ENCODE measurements at places on chromosomes 2 and 18.

- DNase-seq = no peak
Observed at GRCh38 chr2:55223958-55224760, 7.9 kb downstream of the CLHC1 start.

- DNase-seq = no peak
Observed at GRCh38 chr2:65159906-65160305, 30.0 kb upstream of the RAB1A start.

DNA sequence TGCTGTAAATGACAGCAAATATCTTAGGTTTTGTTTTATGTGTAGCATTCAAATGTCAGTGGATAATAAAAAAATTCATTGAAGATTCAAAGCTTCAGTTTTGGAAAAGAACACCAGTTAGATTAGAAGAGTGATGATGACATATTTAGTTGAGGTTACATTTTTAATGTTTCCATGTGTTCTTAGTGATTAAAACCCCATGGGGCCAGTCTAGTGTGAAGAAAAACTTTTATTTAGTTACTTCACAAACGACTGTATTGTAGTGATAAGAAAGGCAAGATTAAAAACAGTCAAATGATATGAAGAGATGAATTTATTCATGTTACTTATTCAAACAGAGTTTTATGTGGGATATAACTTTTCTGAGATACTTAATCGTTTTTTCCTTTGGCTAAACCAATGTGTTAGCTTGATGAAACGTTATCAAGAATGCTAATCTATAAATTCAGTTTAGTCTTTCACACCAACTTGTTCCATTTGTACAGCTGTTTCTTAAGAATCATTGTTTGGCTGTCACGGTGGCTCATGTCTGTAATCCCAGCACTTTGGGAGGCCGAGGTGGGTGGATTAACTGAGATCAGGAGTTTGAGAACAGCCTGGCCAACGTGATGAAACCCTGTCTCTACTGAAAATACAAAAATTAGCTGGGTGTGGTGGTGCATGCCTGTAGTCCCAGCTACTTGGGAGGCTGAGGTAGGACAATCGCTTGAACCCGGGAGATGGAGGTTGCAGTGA is 11.6 kb downstream of the BMPR2 start:
- no peak for DNase-seq

DNA sequence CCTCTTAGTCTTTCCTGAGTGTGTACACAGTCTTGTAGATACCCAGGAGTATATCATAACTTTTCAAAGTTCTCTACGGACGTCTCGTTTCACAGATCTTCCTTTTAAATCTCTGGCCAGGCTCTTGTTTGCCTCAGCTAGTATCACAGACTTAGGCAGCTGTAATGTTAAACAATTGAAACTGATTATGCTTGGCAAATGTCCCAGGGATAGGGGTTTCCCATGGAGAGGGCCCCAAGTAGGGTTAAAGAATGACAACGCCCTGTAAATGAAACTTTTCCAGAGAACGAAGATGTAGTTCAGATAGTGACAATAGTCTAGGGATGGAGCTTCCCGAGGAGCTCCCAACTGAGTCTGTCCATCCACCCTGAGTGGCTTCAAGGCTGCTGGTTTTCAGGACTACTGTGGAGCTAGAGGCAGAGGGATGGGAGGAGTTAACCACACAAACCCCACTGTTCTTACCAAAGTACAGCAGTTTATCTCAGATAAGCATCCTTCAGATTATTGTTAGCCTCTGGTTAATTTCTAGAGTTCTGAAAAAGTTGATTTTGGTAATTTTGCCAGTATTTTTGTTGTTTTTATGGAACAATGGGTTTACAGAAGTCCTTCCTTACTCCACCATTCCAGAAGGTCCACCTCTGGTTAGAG is 9.1 kb downstream of the NEURL3 start:
- no peak for DNase-seq

DNA sequence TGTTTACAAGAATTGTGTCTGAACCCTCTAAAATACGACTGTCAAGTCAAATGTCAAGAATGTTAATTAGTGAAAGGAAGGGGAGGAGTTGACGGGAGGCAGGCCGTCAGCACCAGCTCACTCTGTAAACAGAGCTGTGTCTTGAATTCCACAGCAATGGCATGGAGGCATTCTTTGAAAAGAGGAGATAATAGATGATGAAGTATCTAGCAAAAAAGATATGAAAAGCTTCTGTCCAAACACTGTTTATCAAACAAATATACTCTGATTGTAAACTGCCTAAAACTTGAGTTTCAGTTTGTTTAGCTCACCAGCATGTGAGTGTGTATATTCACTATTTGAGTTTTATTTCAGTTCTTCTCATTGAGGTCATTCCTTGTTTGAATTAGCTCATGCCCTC is 94.7 kb upstream of the CDC42EP3 start:
- no peak for DNase-seq

All from GM12891 (cell line).